ENCODE measurements at places on chromosomes 2 and 18.

DNA sequence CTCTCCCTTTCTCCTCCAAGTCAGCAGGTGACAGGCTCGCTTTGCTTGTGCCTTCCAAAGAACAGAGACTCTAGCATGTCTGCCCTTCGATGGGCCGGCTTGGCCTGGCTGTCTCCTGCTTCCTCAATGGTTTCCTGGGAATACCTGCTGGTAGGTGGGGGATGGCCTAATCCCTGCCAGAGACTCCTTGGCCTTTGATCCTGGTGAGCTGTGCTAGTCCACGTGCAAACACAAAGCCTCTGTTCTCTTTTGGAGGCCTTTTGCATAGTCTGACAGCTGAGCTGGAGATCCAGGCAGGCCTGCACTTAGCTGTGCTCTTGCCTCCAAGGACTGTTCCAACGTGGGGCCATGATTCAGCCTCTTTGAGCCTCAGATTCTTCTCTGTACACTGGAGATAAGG lies 67.6 kb downstream of the ARL4C start:
- DNase-seq, result no peak

DNA sequence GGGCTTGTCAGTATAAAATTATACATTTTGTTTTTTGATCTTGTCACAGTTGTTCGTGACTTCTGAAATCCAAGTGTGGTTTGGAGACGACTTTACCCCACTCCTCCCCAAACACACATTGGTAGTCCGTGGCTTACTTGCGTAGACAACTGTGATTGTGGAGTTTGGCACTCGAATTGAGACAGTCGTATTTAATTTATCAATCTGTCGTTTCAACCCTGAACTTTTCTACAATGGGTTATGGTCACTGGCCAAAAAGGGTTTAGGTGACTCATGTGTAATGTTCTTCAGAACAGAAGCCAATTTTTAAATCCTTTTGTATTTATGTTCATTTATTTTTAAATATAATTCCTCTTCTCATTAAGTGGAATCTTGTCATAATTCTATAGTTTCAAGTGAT lies 129.9 kb downstream of the SPTBN1 start:
- DNase-seq, result no peak

GRCh38 chr18:63261029-63261428 lies 58.5 kb downstream of the BCL2 start:
- no peak for DNase-seq

- DNase-seq, result no peak
Observed at GRCh38 chr2:231672617-231673347, 35.5 kb upstream of the PTMA start.
